Vagina (tissue), 2 donors: ENCODE measurements at places on chromosomes 5 and 9. TPM values are rescaled to one million over a fixed set of nuclear protein-coding genes. Genes with fewer than 3 reads are reported as not detected.

The DBH gene
- total RNA-seq: 12.0 TPM

The C6 gene
- total RNA-seq: 2.0 TPM

DNA sequence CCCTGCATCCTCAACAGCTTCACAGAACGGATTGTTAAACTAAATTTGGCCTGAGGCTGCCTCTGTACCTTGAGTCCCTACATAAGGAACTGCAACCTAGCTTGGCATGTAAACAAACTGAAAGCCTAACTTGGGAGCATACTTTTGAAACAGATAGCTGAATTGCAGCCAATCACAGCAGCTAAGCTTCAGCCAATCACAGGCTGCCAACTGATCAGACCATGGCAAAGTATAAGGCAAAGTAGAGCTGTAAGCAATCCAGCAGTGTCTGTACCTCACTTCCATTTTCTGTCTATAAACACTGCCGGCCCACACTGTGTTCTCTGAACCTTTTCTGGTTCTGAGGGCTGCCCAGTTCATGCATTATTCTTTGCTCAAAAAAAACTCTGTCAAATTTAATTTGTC is 8.9 kb upstream of the ZNF483 start:
- DNase-seq: no peak

DNA sequence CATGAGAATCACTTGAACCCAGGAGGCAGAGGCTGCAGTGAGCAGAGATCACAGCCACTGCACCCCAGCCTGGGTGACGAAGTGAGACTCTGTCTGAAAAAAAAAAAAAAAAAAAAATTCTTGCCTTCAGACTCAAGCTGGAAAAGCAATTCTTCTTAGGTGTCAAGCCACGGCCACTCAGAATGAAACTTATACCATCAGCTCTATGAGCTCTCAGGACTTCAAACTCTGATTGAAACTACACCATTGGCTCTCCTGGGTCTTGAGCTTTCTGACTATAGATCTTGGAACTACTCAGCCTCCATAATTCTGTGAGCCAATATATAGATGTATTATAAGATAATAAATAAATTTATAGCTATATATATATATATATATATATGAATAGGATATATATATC is 12.9 kb upstream of the FGF10 start:
- DNase-seq: no peak

GRCh38 chr9:12230708-12231107 is 462.5 kb upstream of the TYRP1 start:
- DNase-seq: no peak

DNA sequence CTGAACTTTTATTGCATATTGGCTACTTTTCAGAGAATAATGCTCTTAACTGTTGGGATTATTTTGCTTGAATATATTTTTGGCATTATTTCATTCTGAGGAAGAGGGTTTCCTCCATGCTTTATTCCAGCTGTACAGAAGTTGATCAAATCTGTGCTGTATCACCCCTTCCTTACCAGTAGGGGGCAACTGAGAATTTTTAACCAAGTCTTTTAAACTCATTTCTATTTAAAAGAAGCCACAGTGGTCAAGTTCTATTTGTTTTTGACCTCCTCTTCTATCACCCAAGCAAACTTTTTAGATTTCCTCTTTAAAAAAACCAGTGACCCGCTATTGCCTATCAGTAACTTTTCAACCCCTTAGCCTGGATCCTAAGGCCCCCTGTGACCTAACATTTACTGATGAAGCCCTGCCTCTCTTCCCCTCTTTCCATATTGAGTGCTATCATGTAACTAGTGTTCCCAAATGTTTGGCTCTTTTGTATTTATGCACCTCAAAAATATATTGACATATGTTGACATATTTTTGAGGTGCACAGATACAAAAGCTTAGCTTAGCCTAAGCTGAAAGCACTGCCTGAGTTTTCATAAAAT is 80.6 kb downstream of the FBXO4 start:
- DNase-seq: no peak

DNA sequence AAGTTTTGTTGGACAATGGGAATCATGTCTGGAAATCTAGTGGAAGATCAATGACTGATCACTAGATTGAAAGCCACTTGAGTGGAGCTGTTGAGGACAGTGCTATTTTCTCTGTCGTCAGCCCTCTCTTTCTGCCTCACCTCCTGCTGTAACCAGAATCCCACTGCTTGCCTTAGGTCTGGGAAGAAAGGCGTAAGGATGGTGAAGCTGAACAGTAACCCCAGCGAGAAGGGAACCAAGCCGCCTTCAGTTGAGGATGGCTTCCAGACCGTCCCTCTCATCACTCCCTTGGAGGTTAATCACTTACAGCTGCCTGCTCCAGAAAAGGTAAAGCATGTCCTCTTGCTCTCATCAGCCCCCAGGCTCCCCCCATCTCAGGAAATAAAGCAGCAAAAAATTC is 1.1 kb downstream of the NSG2 start:
- no peak for DNase-seq

GRCh38 chr5:137842296-137842695 is 25.4 kb upstream of the MYOT start:
- DNase-seq: no peak

GRCh38 chr5:62309107-62309506 is 3.1 kb downstream of the KIF2A start:
- DNase-seq: no peak

DNA sequence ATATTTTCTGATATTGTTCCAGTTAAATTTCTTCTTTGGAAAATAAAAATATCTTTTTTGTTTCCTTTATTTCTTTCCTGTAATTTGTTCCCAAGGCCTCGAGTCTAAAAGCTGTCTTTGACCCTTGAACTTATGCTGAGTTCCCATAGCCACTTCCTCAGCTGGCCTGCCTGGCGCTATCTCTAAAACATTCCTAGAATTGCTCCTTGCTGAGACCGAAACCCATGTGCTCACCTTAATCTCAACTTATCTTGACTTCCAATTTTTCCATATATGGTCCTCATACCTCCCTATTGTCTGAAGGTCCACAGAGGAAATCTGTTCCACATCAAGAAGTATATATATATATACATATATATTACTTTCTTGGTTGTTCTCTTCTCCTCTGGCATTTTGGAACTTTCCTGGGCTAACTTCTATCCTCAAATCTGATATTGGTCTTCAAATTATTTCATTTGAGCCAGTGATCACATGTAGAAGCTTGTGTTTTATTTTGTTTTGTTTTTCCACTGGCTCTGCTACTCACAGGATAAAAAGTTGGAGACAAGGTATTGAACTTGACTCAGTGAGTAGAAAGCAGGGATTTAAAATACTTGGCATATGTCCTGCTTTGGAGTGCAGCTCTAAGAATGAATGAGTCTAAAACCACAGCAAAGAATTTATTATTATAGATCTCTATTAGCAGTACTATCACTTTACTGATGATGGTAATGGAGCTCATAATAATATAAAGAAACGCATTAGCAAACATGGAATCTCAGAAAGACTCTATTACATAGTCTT is 45.2 kb downstream of the ENC1 start:
- DNase-seq: no peak

DNA sequence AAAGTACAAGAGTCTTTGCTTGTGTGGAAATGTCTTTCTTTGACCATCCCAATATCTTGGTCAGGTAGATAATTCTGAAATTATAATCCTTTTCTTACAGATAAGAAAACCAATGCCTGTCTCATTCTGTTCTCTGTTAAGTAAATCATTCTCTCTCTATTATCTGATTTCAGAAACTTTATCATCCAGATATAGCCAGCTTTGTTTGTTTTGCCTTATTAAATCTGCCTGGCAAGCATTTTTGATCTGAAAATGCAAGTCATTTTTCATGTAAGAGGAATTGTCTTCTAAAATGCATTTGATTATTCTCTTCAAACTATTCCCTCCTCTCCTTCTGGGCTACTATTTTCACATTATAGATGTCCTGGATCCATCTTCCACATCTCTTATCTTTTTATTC is 625.5 kb downstream of the CCDC171 start:
- no peak for DNase-seq
